Caco-2 (cell line): ENCODE measurements at places on chromosomes 1 and 21. TPM values are rescaled to one million over a fixed set of nuclear protein-coding genes. Genes with fewer than 3 reads are reported as not detected.

DNA sequence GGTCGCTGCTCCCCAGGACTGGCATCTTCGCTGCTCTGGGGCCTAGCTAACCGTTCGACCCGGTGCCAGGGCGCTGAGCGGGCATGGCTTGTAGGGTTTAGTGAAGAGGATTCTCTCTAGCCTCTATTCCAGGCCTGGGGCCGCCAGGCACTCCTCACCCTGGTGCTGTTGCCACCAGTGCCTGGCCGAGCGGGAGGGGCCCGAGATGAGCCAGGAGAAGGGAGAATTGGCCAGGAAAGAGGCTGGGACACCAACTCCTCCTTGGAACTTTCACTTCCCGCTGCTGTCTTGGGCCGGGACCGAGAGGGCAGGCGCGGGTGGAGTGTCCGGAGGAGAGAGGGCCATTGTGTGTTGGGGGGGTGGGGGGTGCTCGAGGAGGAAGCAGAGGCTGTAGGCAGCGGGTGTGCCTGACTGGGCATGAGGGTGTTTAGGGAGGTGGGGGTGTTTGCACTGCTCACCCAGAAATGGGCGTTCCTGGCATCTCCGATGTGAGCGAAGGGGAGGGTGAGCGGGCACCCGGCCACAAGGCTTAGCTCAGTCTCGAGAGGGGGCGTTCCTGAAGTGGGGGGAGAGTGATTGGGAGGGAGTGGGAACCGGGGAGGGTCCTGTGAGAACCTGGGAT, 772 bp downstream of the ADAM15 start:
- no peak for DNase-seq

DNA sequence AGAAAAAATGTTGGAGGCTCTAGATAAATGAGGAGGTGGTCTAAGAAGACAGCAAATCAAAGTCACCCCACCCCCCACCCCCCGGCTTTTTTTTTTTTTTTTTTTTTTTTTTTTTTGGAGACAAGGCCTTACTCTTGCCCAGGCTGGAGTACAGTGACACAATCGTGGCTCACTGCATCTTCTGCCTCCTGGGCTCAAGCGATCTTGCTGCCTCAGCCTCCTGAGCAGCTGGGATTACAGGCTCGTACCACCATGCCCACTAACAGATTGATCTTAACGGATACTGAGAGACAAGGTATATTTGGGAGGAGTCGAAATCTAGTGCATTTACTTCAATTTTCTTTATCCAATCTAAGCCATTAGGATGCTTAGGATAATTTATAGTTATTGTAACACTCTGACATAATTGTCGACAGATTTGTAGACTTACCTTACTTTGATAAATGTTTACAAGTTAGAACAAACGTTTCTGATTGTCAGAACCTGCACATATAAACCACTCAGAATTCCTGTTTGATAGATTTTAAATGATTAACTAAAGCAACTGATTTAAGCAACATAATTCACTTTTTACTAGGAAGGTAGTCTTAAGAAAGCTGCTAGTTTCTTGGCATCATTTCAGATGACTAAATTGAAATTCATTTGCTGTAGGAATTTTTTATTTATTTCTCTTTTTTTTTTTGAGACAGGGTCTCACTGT, 33.7 kb upstream of the NBL1 start:
- DNase-seq: no peak

The SLAMF6 gene
- not detected in 2 replicates for total RNA-seq

DNA sequence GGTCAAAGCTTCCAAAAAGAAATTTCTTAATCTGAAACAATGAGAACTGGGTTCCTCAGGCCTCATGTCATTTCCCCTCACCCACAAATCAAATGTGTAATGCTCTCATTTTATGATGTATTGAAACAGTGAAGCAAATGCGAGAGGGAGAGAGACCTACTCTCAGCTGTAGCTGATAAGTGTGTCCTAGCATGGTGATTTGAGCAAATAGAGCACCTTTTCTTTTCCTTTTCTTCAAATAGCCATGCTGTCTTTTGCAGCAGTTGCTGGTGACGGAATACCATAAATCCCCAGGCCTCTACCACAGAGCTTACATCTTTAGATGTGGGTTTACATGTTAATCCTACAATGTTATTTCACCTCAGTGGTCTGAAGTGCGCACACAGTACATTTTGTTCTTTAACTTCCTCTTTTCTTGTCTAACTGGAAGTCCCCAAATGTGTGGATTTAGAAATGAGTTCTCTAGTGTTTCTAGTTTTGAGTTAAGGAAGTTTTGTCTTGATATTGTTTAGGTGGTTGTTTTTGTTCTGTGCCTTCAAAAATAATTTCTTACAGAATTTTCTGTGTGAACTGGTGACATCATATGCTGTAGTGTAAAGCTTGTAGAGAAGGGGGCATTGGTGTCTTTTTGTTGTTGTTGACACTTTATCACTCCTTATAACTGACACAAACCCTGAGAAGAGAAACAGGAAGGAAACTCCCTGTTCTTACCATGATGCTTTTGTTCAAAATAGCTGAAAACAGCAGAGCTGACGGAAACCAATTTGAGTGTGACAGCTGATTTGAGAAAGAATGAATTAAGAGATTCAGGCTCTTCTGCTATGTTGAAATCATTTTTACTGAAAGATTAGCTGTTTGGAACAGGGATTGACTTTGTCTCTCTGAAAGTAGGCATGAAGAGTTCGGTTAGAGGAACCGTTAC, 12.2 kb downstream of the SMAP2 start:
- no peak for DNase-seq

The TMEM82 gene
- total RNA-seq: 2.7 and 3.5 TPM in 2 replicates

- no peak for DNase-seq
These were observed 2.7 kb upstream of the SAMSN1 start for GRCh38 chr21:14548779-14549178.
